ENCODE measurements at places on chromosomes 5 and 9.
A peak's percentile ranks its signal among the peaks of the same experiment; 100 is the strongest.

DNA sequence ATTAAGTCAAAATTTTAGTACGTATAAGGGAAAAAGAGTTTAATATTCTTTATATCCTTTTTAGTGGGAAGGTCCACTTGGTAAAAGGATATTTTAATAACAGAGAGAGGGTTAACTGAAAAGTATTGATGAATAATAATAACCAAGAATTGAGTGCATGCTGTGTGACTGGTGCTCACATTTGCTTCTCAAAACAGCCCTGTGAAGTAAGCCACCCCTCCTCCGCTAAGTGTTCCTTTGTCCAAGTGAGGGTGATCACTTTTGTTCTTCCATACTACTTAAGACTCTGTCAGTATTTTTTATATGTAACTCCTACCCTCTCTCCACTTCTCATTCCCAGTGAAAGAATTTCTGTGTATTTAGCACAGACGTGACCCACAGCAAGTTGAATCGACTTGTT, 51.5 kb downstream of the SLC44A1 start:
- DNase-seq, result no peak

- DNase-seq, result no peak
Observed at GRCh38 chr5:178433273-178433775, 156.9 kb downstream of the COL23A1 start.

- no peak for DNase-seq
Observed at GRCh38 chr5:59206132-59206581, 623.3 kb downstream of the RAB3C start.

DNA sequence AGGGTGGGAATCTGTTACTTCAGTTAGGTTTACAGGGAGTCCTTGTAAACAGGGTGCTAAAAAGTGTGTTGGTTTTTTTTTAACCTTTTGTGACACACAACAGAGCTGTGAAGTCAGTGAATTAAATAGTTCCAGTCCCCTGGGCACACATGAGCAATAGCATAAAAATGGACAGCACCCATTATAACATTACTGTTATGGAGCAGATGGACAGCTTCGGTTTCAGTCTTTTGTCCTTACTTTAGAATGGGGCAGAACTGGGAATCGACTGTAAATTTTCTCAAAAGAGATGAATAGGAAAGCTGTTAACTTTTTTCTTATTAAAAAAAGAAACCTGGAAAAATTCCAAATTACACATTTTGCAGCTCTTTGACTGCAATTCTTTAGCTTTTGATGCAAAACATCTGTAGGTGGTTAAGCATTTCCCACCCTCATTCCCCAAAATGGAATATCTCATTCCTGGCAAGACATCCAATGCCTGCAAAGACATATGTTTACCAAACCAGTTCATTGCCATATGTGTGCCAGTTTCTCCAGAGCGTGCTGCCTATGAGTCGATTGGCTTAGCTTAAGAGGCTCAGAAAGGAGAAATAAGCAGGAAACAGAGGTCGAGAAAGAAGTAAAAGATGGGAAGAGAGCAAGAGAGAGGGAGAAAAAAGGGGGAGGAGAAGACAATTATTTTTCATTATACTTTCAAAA, 212.3 kb upstream of the TMEM161B start:
- DNase-seq, result no peak

DNA sequence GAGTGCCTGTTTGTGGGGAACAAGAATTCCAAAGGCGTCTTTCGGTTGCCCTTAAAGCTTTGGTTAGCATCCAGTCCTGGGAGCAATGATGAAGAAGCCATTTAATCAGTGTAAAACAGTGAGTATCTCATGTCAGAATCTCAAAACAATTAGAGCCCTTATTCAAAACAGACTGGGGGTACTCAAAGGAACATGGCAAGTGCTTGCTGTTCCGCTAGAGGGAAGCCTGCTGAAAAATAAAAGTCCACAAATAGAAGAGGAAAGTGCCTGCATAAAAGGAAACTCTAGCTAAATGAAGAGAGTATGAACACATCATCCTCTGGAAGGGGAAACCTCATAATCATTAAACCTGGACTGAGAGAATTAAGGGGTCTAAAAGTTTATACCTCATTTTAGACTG, 26.4 kb downstream of the FBXL7 start:
- DNase-seq, result no peak

GRCh38 chr9:33227008-33227398, 13.0 kb upstream of the SPINK4 start:
- DNase-seq, result no peak

DNA sequence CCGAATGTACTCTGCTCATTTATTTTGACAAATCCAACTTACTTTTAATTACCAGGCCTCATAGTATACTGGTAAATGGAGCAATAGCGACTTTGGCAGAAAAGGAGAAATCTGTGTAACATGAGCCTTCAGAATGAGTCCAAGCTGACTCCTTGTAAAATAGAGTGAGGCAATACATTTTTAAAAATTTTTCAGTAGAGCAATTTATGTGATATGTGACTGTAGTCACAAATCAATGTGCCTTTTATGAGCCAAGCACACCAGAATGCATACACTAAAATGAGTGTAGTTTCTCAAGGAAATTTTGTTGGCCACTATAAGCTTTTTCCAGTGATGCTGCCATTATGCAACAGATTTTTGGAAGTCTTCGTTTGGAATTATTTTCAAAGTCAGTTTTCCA, 73.8 kb downstream of the SNCAIP start:
- DNase-seq, result no peak

DNA sequence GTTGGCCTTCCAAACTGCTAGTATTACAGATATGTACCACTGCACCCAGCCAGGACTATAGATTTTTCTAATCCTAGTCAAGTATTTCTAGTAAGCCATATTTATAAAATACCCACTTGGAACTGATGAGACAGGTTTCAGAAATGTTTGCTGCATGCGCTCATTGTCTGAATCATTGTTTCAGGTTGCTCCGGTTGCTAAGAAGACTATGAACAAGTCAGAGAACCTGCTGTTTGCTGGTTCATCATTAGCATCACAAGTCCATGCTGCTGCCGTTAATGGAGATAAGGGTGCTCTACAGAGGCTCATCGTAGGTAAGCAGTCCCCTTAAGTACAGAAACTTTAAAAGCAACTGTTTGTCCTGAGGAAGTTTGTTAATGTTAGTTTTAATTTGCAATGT, 5.3 kb downstream of the INVS start:
- no peak for DNase-seq

GRCh38 chr9:2473681-2474080, 147.9 kb upstream of the VLDLR start:
- no peak for DNase-seq

DNA sequence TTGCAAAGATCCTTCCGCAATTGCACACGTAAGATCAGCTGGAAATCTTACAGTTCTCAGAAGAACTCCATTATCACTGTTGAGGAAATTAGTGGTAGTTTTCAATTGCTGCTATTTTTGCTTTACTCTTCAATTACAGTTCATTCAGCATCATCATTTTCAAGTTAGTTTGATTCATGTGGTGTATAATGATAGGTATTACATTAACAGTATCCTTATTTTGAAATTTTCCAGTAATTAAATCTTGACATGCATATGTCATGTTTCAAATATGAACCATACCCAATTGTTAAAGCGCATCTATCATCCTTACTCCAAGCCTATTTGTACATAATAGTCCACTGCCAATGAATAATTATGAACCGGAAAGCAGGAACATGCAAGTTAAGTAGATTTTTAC, 60.3 kb downstream of the NR6A1 start:
- DNase-seq, result no peak

- no peak for DNase-seq
Observed at GRCh38 chr9:89603767-89604665, 796 bp upstream of the GADD45G start.

GRCh38 chr5:141848744-141849414, 29.3 kb downstream of the PCDH1 start:
- DNase-seq, result no peak

DNA sequence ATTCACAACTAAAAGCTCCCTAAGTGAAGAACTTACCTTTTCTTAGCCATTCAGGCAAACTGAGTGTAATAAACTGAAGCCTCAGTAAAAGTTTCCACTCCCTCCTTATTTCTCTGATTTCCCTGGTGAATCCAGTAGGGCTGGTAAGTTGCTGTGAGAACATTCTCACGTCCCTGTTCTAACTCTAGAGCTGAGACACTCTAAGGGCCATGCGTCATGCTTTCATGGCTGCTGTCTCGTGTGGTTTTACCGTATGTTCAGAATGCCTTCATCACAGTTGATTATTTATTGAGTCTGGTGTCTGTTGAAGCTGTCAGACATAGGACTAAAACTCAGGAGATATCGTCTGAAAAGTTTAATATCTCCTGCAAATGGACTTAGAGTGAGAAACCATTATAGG, 1.3 kb downstream of the OR2S2 start:
- DNase-seq, result no peak

- no peak for DNase-seq
Observed at GRCh38 chr9:96720435-96720834, 57.5 kb downstream of the ZNF510 start.

- DNase-seq, result peak; percentile 70
Observed at GRCh38 chr9:37800631-37801286, at the start of gene DCAF10. DCAF10 (plus strand) TSS chr9:37800797; CDS start chr9:37800867, 70 bp downstream.

DNA sequence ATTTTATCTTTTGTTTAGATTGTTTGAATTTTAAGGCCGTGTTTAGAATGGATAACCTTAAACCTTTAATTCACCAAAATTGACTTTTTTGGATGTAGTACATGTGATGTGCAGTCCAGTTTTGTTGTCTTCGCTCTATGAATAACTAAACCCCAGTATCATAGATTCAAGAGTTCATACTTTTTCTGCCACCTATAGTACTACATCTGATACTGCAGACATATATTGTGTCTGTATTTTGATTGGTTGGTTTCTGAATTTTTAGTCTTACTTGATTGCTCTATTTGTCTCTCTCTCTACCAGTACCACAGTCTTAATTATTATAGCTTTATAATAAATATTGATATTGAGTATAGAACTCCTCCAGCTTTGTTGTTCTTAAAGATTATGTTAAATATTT, 58.1 kb downstream of the PPIP5K2 start:
- no peak for DNase-seq

GRCh38 chr5:148543727-148544126, 110.6 kb downstream of the HTR4 start:
- no peak for DNase-seq

DNA sequence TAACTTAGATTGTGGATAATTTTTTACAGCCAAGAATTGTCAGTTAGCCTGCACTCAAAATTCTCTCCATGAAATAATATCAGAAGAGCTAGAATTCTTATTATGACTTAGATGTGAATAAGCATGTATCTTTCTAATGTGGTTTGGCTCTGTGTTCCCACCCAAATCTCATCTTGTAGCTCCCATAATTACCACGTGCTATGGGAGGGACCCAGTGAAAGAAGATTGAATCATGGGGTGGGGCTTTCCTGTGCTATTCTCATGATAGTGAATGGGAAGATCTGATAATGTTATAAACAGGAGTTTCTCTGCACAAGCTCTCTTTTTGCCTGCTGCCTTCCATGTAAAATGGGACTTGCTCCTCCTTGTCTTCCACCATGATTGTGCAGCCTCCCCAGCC, 176.8 kb downstream of the MAT2B start:
- DNase-seq, result no peak

DNA sequence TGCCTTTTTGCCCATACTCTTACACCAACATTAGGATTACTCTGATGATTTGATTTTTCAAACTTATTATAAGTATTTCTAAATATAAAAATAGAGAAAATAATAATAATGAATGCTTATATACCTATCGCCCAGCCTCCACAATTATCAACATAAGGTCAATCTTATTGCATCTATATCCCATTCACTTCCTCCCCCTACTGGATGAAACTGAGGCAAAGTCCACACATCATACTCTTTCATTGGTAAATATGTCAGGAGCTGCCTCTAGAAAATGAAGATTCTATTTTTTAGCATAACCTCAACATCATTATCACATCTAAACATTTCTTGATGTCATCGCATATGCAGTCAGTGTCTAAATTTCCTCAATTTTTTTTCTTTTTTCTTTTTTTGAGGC, 44.3 kb downstream of the SH3RF2 start:
- no peak for DNase-seq

GRCh38 chr5:65563777-65564176, 681 bp downstream of the PPWD1 start:
- no peak for DNase-seq

DNA sequence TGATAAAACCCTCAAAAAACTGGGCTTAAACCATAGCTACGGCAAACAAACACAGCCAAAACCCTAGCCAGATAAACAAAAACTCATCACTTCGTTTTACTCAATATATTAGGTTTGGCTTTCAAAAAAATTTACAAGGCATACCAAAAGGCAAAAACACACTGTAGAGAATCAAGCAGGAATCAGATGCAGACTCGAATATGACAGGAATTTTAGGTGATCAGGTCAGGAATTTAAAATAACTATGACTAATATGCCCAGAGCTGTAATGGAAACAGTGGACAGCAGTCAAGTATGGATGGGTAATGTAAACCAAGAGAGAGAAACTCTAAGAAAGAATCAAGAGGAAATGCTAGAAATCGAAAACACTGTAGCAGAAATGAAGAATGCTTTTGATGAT, 26.5 kb upstream of the DOCK2 start:
- no peak for DNase-seq

- no peak for DNase-seq
Observed at GRCh38 chr9:129895376-129896268, 60.4 kb downstream of the USP20 start.

GRCh38 chr5:107486489-107486888, 184.2 kb downstream of the EFNA5 start:
- peak; percentile 12 for DNase-seq

DNA sequence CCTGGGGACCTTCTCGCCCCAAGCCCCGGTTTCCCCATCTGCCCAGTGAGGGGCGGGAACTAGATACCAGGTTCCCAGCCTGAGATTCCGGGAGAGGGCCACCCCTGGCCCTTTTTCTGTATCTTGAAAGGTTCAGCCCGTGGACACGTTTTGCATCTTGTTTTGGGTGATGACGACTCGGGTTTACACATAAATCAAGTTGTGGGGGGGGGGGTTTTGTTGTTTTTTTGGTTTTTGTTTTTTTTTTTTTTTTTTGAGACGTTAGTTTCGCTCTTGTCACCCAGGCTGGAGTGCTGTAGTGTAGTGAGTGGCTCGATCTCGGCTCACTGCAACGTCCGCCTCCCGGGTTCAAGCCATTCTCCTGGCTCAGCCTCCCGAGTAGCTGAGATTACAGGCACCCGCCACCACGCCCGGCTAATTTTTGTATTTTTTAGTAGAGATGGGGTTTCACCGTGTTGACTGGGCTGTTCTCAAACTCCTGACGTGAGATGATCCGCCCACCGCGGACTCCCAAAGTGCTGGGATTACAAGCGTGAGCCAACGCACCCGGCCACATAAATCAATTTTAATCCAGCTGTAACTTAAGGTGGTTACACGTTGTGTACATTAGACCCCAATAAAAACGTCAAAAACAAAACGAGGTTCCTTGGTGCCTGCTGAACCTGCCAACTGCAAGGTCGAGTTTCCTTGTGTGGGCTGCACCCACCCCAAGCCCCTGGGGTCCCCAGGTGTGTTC, 1.1 kb upstream of the BRD3 start:
- DNase-seq, result no peak

GRCh38 chr5:28726815-28727214, 1688.4 kb upstream of the CDH9 start:
- DNase-seq, result no peak

DNA sequence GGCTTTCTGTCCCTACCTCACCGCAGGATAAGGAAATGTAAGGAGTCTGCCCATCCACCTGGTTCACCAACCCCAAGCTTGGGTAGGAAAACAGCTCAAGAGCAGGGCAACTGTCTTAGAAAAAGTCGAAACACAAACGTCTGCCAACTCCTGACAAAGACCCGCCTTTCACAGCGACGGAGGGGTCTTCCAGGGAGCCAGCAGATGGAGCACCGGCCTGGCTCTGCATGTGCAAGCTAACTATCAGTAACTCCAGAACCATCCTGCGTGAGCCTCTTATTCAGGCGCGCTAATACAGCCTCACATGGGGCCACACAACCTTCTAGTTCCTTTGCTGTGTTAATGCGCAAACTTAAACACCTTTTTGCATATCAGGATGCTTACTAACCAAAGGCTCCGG, 26.9 kb downstream of the CAMSAP1 start:
- DNase-seq, result no peak

Measured in activated CD8-positive, alpha-beta memory T cell treated with anti-CD3 and anti-CD28 coated beads for 4 hours (primary cell).